ENCODE measurements at places on chromosomes 5 and 9. TPM values are rescaled to one million over a fixed set of nuclear protein-coding genes. Genes with fewer than 3 reads are reported as not detected.

DNA sequence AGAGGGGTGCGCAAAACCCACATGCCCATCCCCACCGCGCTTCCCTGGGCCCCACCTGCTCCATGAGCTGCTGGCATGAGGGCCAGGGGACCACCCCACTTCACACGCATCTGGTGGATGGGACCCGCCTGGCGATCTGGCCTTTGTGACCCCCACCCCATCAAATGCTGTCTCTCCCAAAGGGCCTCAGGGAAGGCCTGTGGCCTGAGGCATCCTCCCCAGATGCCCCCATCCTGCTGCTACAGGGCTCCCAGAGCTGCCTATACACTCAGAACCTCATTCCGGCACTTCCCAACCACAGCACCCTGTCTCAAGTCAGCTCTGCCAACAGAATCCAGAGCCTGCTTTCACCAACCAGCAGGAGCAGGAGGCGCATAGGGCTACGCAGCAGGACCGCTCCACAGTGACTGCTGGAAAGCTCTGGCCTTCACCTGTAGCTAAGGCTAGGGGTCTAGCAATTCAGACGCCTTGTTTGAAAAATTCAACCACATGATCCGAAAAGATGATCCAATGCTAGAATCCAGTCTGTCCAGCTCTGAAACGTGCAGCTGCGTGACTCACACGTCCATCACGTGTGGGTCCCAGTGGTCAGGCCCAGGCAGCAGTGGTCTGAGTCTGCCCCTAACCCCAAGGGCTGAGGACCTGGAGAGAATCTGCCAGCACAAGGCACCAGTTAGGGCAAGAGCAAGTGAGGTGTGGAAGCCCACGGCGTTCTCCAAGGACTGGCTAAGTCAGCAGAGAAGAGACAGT, 1.4 kb upstream of the SNAPC4 start:
- no peak for DNase-seq

- DNase-seq: peak; percentile 9
These were observed 476.4 kb downstream of the KDM4C start for GRCh38 chr9:7234144-7234543.

DNA sequence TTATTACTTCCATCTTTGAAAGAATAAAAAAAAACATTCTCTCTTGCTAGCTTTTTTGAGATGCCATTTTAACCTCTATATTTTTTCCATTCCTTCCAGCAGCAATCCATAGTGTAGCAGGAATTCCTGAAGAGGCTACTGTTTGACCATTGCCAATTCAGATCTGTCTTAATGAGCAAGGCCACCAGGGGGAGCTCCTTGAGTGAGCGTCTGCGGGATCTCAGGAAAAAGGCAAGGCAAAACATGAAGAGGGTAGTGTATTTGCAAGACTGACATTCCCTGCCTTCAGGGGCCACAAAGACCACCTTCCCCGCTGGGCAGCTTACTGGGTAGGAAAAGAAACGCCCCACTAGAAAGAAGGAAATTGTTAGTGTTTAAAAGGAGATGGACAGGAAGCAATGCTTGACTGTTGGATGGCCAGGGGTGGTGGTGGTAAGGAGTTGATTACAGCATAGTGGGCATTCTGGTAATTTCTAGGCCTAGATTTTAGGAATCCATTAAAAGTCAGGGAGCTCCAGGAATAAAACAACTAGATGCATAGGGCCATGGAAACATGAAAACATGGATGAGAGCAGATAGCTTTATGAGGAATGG, 206.6 kb upstream of the HAPLN1 start:
- peak; percentile 56 for DNase-seq

- no peak for DNase-seq
These were observed 54.5 kb downstream of the PFDN1 start for GRCh38 chr5:140248414-140248813.

The OR4F3 gene
- total RNA-seq: not detected

Data from A172 (cell line).